Natural killer cell (primary cell): ENCODE measurements at places on chromosomes 7 and 10. TPM values are rescaled to one million over a fixed set of nuclear protein-coding genes. Genes with fewer than 3 reads are reported as not detected.

FGFR2 gene
- not detected for total RNA-seq

TIMM23B gene
- 27.9 TPM for total RNA-seq

ACTR3C gene
- 5.1 TPM for total RNA-seq

AKR1C8 gene
- 7.2 TPM for total RNA-seq

CALML3 gene
- not detected for total RNA-seq

GIMAP6 gene
- total RNA-seq: 51.9 TPM
